ENCODE measurements at places on chromosomes 3 and 15. TPM values are rescaled to one million over a fixed set of nuclear protein-coding genes. Genes with fewer than 3 reads are reported as not detected.

DNA sequence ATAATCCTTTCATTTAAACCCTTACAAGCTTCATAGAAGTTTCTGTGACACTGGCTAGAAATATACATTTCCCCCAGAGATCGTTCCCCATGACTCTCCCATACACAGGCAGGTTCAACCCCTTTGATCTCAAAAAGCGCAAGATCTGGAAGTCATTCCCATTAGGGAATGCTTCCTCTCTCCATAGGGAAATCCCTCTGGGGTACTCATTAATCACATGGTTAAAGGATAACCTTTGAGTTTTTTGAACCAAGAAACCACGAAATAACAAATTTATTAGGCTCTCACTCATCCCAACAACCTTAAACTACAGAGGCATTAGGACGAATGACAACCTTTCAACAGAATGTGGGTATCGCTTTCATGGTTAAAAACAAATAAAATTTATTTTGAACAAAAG, 211.9 kb upstream of the PRICKLE2 start:
- DNase-seq, result no peak

GRCh38 chr3:108079877-108080276, 11.0 kb downstream of the CD47 start:
- no peak for DNase-seq

- DNase-seq, result no peak
Measured at GRCh38 chr15:56530157-56530556, 65.2 kb upstream of the MNS1 start.

- DNase-seq, result no peak
Measured at GRCh38 chr15:41307679-41308078, 24.7 kb downstream of the OIP5 start.

- DNase-seq, result no peak
Measured at GRCh38 chr3:188296761-188297612, 143.0 kb downstream of the LPP start.

DNA sequence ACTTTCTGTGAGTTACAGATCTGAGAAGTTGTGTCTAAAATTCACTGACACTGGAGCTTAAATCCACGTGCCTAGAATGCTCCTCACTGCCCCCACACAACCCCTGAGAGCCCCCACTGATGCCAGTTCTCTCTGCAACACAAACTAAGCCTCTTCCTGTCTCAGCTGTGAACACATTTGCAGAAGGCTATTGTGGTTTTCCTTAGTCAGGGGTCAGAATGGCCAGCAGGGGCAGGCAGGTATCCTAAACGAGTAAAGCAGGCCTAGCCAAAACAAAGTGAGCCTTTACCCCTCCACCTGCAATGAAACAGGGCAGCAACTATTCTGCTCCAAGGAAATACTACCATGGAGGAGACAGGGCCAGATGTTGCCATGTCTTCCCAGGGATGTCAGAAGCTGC, 78.6 kb downstream of the FHIT start:
- DNase-seq, result peak; percentile 62

DNA sequence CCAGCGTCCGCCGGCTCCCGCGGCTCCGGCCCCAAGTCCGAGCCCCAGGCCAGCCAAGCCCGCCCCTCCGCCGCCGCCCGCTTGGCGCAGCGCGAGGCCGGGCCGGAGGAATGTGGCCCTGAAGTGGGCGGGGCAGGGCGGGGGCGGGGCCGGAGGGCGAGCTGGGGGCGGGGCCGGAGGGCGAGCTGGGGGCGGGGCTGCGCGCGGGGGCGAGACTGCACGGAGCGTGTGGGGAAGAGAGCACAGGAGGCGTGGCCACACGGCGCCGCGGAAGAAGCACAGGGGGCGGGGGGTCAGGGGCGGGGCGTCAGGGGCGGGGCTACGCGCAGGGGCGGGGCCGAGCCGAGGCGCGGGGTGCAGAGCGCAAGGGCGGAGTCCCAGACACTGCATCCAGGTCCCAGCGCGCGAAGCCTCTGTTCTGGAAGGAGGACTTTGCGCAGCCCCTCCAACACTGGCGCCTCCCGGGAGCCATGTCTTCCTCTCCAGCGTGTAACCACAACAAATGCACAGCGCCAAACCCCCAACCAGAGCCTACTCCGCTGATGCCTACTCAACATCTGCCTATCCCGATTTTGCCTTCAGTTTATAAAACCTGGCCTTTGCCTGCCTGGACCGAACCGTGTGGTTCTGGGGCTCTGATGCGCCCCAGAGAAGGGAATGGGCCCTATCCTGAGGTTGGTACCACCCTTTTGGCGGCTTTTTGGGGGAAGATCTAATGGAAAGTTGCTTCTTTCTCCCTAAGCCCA, 105.5 kb downstream of the IQSEC1 start:
- DNase-seq, result peak; percentile 96

GRCh38 chr3:99319961-99320360, 318.4 kb upstream of the COL8A1 start:
- no peak for DNase-seq

- DNase-seq, result no peak
Measured at GRCh38 chr3:98775459-98776139, 12.5 kb downstream of the ST3GAL6 start.

GRCh38 chr3:182309120-182309519, 484.2 kb upstream of the ATP11B start:
- DNase-seq, result no peak

GRCh38 chr15:62047282-62047827, 12.9 kb downstream of the VPS13C start:
- no peak for DNase-seq

DNA sequence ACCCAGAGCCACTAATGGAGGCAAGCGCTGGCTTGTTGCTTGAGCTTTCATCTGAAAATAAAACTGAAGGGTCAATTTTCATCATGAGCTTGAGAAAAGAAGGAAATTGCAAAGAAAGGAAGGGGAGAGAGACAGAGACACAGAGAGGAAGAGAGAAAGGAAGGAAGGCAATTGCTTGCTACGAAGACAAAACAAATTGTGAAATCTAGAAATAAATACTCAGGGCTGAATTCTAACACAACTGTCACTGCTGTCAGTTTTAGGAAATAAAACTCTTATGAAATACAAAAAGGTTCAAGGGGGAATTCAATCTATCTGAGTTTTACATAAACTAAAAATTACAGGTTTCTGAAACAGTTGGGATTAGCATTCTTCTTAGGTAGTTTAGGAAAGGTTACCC, 36.7 kb downstream of the FOXP1 start:
- DNase-seq, result no peak

- peak; percentile 53 for DNase-seq
Measured at GRCh38 chr3:55190331-55190730, 262.5 kb upstream of the LRTM1 start.

GRCh38 chr3:18443665-18444594, 18.8 kb upstream of the SATB1 start:
- peak; percentile 64 for DNase-seq

DNA sequence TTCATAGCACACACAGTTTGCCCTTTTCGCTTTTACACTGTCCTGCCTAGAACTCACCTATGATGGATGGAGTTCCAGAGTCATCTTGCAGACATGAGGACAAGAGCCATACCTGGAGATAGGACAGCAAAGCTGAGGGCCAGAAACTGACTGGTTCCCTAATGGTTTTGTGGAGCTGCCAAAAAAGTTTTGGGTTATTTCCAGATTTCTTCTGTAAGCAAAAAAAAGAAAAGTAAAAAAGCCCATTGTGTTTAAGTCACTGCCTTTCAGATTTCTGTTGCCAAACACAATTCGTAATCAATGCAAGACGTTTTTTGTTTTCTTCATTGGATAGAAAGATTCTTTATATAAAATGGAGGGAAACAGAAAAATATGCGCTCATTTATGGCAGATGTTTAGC, 42.4 kb upstream of the KY start:
- DNase-seq, result no peak

DNA sequence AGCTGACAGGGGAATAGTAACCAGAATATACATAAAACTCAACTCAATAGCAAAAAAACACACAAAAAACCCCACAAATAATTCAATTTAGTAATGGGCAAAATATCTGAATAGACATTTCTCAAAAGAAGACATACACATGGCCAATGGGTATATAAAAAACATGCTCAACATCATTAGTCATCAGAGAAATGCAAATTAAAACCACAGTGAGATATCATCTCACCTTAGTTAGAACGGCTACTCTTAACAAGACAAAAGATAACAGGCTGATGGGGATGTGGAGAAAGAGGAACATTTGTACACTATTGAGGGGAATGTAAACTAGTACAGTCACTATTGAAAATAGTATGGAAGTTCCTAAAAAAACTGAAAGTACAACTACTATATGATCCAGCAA, 678.6 kb downstream of the MECOM start:
- DNase-seq, result no peak

DNA sequence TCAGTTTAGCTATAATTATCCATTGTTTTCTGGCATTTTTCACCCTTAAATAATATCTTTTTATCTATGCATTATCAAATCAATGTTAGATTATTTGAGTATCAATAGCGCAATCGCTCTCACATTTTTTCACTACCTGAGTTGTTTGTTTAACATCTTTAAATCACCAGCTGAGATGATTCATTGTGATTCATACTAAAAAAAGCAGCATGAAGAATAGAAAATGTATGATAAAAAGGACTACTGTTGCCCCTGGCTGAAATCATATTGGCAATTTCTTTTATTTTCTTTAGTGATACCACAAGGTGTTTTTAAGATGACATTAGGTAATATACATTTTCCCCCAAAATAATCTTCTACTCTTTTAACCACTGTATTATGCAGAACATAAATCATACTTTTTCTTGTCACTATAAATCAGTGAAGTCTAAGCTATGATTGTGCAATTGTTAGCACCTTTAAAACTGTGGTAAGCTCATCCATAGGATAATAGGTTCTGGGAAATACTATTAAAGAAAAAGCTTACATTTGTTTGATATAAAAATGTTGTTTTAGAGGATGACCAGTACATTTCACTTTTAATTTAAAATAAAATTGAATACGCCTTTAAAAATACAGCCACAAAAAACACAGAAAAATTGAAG, 889.1 kb downstream of the NAALADL2 start:
- no peak for DNase-seq

Gene SMAD6
- total RNA-seq, result 3.4 TPM

Gene CPNE9
- not detected for total RNA-seq

Gene CHRM5
- not detected for total RNA-seq

Gene APEH
- 132 TPM for total RNA-seq

Gene SLC6A6
- total RNA-seq, result 32.9 TPM

Gene SKIL
- total RNA-seq, result 18.0 TPM

Gene KLHL40
- total RNA-seq, result not detected

Gene PDZRN3
- 3.4 TPM for total RNA-seq

Gene USP50
- 0.46 TPM for total RNA-seq

Data from neural progenitor cell (in vitro differentiated cells).